ENCODE measurements at places on chromosomes 7 and 10. TPM values are rescaled to one million over a fixed set of nuclear protein-coding genes. Genes with fewer than 3 reads are reported as not detected.

The PLPP4 gene
- total RNA-seq, result not detected

The FXYD4 gene
- not detected for total RNA-seq

The PON1 gene
- total RNA-seq, result not detected

The FFAR4 gene
- not detected for total RNA-seq

The KEL gene
- total RNA-seq, result not detected

The TMEM213 gene
- total RNA-seq, result not detected

The SEPTIN14 gene
- total RNA-seq, result not detected

The CYP3A4 gene
- not detected for total RNA-seq

The SPDYE8 gene
- not detected for total RNA-seq

The ABCB4 gene
- 2.5 TPM for total RNA-seq

The IMPDH1 gene
- 37.7 TPM for total RNA-seq

The SYT15B gene
- 0.24 TPM for total RNA-seq

The TMEM236 gene
- total RNA-seq, result not detected

The TBL2 gene
- total RNA-seq, result 76.7 TPM

The SPDYE11 gene
- not detected for total RNA-seq

The OR2A1 gene
- 0.24 TPM for total RNA-seq

The NEUROD6 gene
- total RNA-seq, result not detected

The CYP2C8 gene
- total RNA-seq, result not detected

The ABCC2 gene
- 3.4 TPM for total RNA-seq

The CYP3A5 gene
- 0.24 TPM for total RNA-seq

The CNTNAP2 gene
- total RNA-seq, result 0.65 TPM

The DMBT1 gene
- 0.40 TPM for total RNA-seq

The IGF2BP3 gene
- 44.3 TPM for total RNA-seq

The CYP2C19 gene
- not detected for total RNA-seq

The DRGX gene
- total RNA-seq, result not detected

The SORCS1 gene
- total RNA-seq, result 0.08 TPM

The RBP3 gene
- not detected for total RNA-seq

The CNPY1 gene
- not detected for total RNA-seq

The MOGAT3 gene
- not detected for total RNA-seq

The TRIL gene
- total RNA-seq, result 11.4 TPM

The DEPP1 gene
- total RNA-seq, result 11.5 TPM

The KMT2E gene
- 59.2 TPM for total RNA-seq

The ITGA8 gene
- under 0.01 TPM for total RNA-seq

The NPY4R2 gene
- 0.13 TPM for total RNA-seq

The SLC25A40 gene
- 21.1 TPM for total RNA-seq

The GBF1 gene
- total RNA-seq, result 39.0 TPM

The CHAT gene
- not detected for total RNA-seq

The NACAD gene
- 6.1 TPM for total RNA-seq

The SP4 gene
- 2.0 TPM for total RNA-seq

The MMP21 gene
- total RNA-seq, result not detected

The ADRA2A gene
- not detected for total RNA-seq

The EPO gene
- 0.48 TPM for total RNA-seq

The ZNRF2 gene
- 3.1 TPM for total RNA-seq

The ADRB1 gene
- total RNA-seq, result not detected

The PKD1L1 gene
- not detected for total RNA-seq

The PIK3AP1 gene
- total RNA-seq, result 0.78 TPM

The HOXA10 gene
- not detected for total RNA-seq

The TMEM176B gene
- not detected for total RNA-seq

The HGF gene
- 78.2 TPM for total RNA-seq

The CASTOR2 gene
- 12.9 TPM for total RNA-seq
